GM12891 (cell line): ENCODE measurements at places on chromosomes 6 and 20.
A peak's percentile ranks its signal among the peaks of the same experiment; 100 is the strongest.

DNA sequence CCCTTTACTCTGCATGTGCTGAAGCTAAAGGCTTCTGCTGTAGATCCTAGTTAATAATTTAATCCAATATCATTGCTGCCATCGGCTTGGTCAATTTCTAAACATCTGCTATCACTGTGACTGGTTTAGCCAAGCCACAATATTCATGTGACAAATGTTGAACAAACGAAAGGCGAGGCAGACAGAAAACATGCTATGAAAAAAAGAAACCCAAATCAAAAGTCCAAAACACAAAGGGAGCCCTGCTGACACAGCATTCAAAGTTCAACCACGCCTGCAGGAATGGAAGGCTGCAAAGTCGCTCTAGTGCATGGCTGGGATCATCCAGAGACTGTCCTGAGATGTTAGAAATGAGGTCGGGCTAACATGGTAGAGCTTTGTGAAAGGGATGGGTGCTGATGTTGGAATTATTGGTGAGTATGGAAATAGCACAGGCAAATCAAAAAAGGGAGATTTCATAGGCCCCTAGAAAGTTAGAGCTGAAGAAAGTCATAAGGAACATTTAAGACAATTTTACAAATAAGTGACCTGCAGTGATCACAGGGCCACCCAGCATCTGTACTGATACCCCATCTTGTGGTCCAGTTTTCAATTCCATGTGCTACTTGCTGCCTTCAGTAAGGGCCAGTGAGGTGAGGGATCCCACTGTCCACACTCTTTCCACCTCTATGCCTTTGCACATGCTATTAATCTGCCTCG is 8.8 kb upstream of the NHSL1 start:
- no peak for DNase-seq

- DNase-seq, result no peak
Observed at GRCh38 chr20:9021699-9022098, 47.2 kb upstream of the PLCB4 start.

DNA sequence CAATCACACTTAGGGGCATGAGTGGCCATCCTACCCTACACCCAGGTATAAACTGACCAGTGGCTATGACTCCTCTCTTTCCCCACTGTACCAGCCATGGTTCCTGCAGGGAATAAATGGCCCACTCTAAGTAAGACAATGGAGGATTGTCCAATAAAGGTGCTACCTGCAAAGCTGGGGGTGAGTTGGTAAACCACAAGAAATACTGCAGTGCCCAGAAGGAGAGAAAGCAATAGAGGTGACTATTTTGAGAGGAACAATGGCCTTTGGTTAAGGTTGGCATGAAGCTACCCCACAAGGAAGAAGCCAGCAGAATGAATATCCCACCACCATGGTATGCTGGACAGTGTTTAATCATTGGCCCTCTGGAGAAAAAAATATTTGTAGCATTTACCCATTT is 233.3 kb upstream of the ECI2 start:
- DNase-seq, result no peak

GRCh38 chr6:5143634-5144311 is 58.6 kb downstream of the PPP1R3G start:
- DNase-seq, result peak; percentile 49

- DNase-seq, result no peak
Observed at GRCh38 chr20:24778585-24779031, 170.5 kb upstream of the CST7 start.

GRCh38 chr6:139337830-139338229 is 36.6 kb downstream of the CITED2 start:
- DNase-seq, result no peak

DNA sequence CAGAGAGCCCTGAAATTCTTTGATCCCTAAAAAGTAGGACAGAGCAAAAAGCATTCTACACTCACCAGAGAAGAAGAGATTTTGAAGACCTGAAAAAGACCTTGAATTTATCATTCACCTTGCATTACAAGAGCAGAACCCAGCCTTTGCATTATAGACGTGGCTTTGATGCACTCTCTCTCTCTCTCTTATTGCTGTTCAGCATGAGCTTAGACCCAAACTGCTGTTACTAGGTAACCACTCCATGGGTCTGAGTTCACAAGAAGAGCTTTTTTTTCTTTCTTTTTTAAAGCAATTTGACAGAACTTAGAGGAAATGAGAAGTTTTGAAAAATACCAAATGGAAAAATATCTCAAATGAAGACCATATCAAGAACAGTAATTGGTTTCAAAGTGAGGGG is 44.4 kb downstream of the COL9A1 start:
- no peak for DNase-seq

GRCh38 chr6:31834367-31835250 is 7.1 kb downstream of the HSPA1B start:
- peak; percentile 63 for DNase-seq

- DNase-seq, result no peak
Observed at GRCh38 chr20:21182832-21183563, 57.1 kb downstream of the KIZ start.

GRCh38 chr20:10541668-10542411 is 106.7 kb downstream of the SLX4IP start:
- no peak for DNase-seq

DNA sequence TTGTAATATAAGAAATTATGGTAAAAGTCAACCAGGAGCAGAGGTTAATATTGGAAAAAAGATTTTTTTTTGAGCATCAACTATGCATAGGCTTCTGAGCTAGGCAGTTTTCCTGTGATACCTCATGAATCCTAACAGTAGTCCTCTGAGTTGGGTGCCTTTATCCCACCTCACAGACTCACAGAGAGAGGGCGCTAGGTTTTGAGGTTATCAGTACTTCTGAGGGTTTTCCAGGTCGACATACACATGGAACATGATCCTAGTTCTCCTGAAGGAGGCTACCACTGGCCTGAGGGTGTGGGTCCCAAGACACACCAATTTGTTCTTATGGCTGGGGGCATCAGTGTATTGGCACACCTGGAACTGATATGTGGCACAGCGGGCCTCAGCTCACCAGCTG is 358.8 kb upstream of the JAG1 start:
- DNase-seq, result no peak

GRCh38 chr6:144659202-144660182 is 374.4 kb downstream of the UTRN start:
- no peak for DNase-seq
